HCT116 (cell line): ENCODE measurements at places on chromosomes 4 and X.

DNA sequence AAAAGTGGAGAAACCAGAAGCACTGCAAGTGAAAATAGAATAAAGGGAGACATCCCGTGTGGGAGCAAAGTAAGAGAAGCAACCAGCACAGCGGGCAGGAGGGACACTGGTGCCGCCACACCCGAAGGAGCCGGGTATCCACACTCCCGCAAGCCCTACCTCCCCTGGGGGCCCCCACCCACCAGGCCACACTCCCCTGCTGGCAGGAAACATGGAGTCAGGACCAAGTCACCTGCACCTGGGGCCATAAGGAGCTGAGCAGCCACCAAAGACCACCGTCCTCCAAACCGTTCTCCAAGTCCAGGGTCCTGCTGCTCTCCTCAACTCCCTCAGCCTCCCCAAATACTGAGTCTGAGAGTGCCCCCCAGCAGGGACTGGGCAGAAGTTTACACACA is 30.5 kb downstream of the FGFRL1 start:
- peaks cover 83% of the 10 kb centered on the region for H3K4me1 ChIP-seq
- peak overlapping the region; percentile 33; the same call in 1 of the 2 replicates for H3K4me3 ChIP-seq
- H3K36me3 ChIP-seq = no peaks in the 10 kb centered on the region
- no peaks in the 10 kb centered on the region for H3K27me3 ChIP-seq
- H3K27ac ChIP-seq = peak overlapping the region; percentile 65

DNA sequence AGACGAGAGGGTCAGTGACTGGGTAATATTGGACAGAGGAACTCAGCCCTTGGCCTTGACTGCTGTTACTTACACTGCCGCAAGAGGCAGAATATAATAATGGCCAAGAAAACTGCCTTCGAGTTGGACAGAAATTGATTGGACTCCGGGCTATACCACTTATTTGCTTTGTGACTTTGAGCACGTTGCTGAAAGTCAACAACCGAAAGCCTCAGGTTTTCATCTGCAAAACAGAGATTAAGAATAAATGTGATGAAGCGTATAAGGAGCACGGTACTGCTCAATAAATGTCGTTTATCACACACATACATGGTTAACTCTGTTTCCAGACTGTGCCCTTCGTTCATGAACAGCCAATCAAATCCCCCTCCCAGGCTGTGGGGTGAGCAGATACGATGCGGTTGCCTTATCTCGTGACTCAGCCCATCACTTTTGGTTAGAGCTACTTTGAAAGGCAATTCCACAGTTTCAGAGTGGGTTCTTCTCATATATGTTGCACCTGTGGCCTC is 91.6 kb downstream of the TSPAN7 start:
- DNase-seq = no peak
- H3K27me3 ChIP-seq = no peaks in the 10 kb centered on the region
- H3K27ac ChIP-seq = no peak overlapping the region
- H3K4me3 ChIP-seq = no peak overlapping the region
- H3K4me1 ChIP-seq = no peaks in the 10 kb centered on the region

DNA sequence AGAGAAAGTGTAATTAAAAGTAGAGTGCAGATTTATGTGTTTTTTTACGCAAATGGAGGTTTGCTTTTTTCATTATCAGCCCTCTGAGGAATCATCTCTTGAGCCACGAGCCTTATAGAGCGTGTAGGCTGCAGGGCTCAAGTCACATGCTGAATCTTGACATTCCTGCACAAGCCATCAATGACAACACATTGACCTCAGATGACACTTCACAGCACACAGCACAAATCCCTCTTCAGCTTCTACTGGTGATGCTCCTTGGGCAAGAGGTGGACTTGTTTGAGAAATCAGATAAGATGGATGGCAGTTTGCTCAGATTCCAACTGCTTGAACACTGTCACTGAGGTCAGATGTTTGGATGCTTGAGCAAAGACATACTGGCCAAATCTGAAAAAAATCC is 250.6 kb downstream of the SNCA start:
- H3K27ac ChIP-seq = no peak overlapping the region
- no peak overlapping the region for H3K4me3 ChIP-seq
- no peaks in the 10 kb centered on the region for H3K4me1 ChIP-seq
- H3K36me3 ChIP-seq = no peaks in the 10 kb centered on the region
- DNase-seq = no peak
- no peaks in the 10 kb centered on the region for H3K27me3 ChIP-seq

DNA sequence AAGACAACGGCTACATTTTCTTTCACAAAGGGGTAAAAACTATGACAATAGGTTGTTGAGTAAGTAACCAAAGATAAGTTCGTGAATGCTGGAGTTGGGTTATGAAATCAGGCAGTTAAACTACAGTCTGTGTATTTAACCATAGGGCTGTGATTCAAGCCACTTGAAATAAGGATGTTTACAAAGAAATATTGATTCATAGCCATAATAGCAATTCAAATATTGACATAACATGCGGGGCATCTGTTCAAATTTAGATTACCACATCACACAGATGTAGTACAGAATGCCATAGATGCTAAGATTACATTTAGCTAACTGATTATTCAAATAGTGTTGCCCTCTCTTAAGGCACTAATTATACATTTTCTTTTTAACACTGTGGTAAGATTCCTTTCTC is 364.1 kb downstream of the FSTL5 start:
- no peak overlapping the region for H3K4me3 ChIP-seq
- no peaks in the 10 kb centered on the region for H3K36me3 ChIP-seq
- no peaks in the 10 kb centered on the region for H3K4me1 ChIP-seq

DNA sequence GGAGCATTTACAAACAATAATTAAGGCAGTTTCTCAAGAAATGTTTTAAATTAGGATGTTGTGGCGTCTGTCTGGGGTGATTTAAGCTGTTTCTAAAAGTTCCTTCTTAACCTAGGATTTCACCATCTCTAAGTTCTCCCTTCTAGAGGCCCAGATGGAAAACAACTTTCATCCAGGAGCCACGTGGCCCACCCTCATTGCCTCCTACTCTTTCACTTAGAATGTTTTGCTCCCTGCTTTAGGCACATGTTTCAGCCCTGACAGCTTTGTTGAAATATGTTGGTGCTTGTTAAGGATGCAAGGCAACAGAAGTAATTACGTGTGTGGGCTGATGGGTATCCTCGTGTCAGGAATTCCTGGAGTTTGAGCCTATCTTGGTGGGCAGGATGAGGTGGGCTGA is 131.3 kb downstream of the GUCY2F start:
- H3K4me1 ChIP-seq = peaks cover 13% of the 10 kb centered on the region
- no peaks in the 10 kb centered on the region for H3K36me3 ChIP-seq
- no peak for DNase-seq
- no peak overlapping the region for H3K4me3 ChIP-seq
- H3K27ac ChIP-seq = no peak overlapping the region

GRCh38 chrX:8741981-8742380 is 10.0 kb upstream of the ANOS1 start:
- no peak for DNase-seq
- no peaks in the 10 kb centered on the region for H3K27me3 ChIP-seq
- H3K36me3 ChIP-seq = no peaks in the 10 kb centered on the region
- H3K27ac ChIP-seq = no peak overlapping the region

GRCh38 chr4:35943606-35944005 is 300.7 kb downstream of the ARAP2 start:
- no peaks in the 10 kb centered on the region for H3K4me1 ChIP-seq
- no peak for DNase-seq
- no peaks in the 10 kb centered on the region for H3K36me3 ChIP-seq
- H3K27ac ChIP-seq = no peak overlapping the region

GRCh38 chr4:153393397-153393796 is 48.9 kb downstream of the MND1 start:
- no peak overlapping the region for H3K4me3 ChIP-seq
- DNase-seq = no peak
- H3K27me3 ChIP-seq = no peaks in the 10 kb centered on the region
- H3K4me1 ChIP-seq = peaks cover 5% of the 10 kb centered on the region; the same call in 1 of the 2 replicates

GRCh38 chr4:108852691-108853090 is 89.8 kb upstream of the ETNPPL start:
- no peak for DNase-seq
- H3K27me3 ChIP-seq = peaks cover 35% of the 10 kb centered on the region
- no peak overlapping the region for H3K4me3 ChIP-seq

- H3K4me1 ChIP-seq = peaks cover 10% of the 10 kb centered on the region
- H3K27ac ChIP-seq = no peak overlapping the region
- DNase-seq = no peak
- no peaks in the 10 kb centered on the region for H3K27me3 ChIP-seq
- H3K4me3 ChIP-seq = no peak overlapping the region
These were observed 106.0 kb downstream of the ASMT start for GRCh38 chrX:1720836-1721235.

- peaks cover 19% of the 10 kb centered on the region for H3K27me3 ChIP-seq
- no peak overlapping the region for H3K27ac ChIP-seq
- no peaks in the 10 kb centered on the region for H3K4me1 ChIP-seq
- H3K36me3 ChIP-seq = no peaks in the 10 kb centered on the region
- H3K4me3 ChIP-seq = peak overlapping the region; percentile 65
These were observed 589 bp upstream of the NEUROG2 start for GRCh38 chr4:112516471-112517066.

DNA sequence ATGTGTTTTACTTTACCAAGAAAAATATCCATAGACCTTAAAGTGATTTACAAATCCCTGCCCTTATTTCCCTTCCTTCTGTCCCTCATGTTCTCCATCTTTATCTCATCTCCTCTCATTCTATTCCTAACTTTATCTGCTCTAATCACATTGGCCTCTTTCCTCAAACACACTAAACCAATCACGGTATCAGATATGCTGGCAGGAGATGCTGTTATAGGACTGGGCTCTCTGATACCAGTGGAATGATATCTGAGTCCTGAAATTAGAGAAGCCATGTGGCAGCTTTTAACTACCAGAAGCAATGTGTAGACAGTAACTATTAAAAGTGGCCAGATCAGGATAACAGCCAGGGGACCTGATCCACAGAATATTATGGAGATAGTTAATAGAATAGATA is 49.9 kb upstream of the GIMD1 start:
- H3K27ac ChIP-seq = no peak overlapping the region
- no peaks in the 10 kb centered on the region for H3K36me3 ChIP-seq
- H3K4me3 ChIP-seq = no peak overlapping the region
- H3K27me3 ChIP-seq = no peaks in the 10 kb centered on the region
- no peak for DNase-seq

DNA sequence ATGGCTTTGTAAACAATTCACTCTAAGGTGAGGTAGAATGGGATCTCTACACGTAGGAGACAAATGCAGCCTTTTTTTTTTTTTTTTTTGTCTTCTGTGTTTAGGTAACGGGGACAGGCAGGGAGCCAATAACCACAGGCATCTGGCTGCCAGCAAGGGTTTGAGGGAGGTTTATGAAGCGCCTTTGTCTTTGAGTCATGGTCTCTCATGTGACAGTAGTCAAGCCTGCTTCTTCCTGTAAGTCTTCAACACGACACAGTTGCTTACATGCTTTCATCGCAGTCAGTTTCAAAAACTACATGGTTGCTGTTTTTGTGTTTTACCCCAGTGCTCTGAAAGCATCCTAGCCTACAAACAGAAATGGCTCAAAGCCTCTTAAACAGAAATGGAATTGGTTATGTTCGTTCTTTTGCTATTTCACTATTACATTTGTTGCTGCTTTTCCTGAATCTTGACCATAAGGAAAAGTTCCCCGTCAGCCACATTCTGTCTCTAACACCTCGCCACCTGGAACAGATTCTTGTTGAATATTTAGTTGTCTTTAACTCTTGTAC is 127.8 kb upstream of the METTL14 start:
- no peaks in the 10 kb centered on the region for H3K27me3 ChIP-seq
- H3K4me1 ChIP-seq = peaks cover 3% of the 10 kb centered on the region; the same call in 1 of the 2 replicates
- peak; percentile 18 for DNase-seq

GRCh38 chr4:10403633-10404445 is 53.4 kb downstream of the ZNF518B start:
- no peaks in the 10 kb centered on the region for H3K36me3 ChIP-seq
- H3K27me3 ChIP-seq = no peaks in the 10 kb centered on the region; the same call in 1 of the 2 replicates
- no peak overlapping the region for H3K4me3 ChIP-seq
- no peaks in the 10 kb centered on the region for H3K4me1 ChIP-seq
- no peak overlapping the region for H3K27ac ChIP-seq

DNA sequence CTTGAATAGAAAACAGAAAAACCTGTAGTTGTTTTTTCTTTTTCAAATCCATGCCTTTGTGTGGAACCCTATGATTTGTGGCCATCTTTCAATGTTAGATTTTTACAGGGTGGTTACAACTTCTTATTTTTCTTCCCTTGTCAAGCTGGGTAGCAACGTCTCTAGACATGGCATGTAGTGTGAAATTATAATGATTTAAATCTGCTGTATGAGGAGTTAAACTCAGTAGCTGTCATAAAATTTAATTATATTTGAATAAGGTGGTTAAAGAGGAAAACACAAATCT is 78.1 kb upstream of the CBLL2 start:
- H3K4me3 ChIP-seq = no peak overlapping the region
- H3K4me1 ChIP-seq = no peaks in the 10 kb centered on the region

DNA sequence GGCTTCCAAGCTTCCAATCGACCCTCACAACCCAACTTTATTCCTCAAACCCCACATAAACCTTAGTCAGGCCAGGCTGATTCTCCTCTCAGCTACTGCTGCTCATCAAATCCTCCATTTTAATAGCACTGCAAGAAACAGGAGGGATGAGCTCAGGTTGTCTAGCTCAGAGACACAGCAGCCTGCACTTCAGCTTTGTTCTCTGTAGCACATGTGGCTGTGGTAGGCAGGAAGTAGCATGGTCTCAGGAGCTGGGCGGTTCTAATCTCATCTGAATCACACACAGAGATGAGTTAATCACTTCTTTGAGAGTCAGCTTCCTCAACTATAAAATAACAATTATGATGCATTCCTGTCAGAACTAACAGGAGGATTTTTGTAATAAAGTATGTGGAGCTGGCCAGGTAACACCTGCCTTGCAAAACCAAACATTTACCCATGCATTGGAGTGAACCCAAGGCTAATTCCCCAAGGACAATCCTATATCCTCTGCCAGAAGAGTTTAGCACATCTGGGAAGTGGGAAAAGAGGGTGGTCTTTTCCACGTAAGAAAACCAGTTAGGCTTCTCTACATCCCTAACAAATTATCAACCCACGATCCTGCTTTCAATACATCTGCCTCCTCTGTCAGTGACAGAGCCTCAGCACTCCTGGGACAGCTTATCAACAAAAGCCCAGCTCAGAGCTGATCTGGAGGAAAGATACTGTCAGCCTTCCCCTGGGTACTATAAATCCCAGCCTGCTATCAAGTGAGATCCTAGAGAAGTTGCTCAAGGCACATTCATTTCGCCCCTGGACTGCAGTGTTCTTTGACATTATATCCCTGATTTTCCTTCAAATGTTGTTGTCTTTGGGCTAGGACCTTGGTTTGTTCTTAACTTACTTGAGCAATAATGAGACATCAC is 32.8 kb downstream of the ELOVL6 start:
- H3K4me3 ChIP-seq = no peak overlapping the region
- H3K4me1 ChIP-seq = peaks cover 35% of the 10 kb centered on the region
- H3K27ac ChIP-seq = peak overlapping the region; percentile 79; the same call in 1 of the 2 replicates
- peak; percentile 31 for DNase-seq
- H3K36me3 ChIP-seq = no peaks in the 10 kb centered on the region
- H3K27me3 ChIP-seq = no peaks in the 10 kb centered on the region

- no peaks in the 10 kb centered on the region for H3K4me1 ChIP-seq
- no peak overlapping the region for H3K4me3 ChIP-seq
- no peak overlapping the region for H3K27ac ChIP-seq
- no peaks in the 10 kb centered on the region for H3K27me3 ChIP-seq
- peaks cover 56% of the 10 kb centered on the region for H3K36me3 ChIP-seq
These were observed 19.4 kb downstream of the LYAR start for GRCh38 chr4:4270529-4270928.
